ENCODE measurements at places on chromosomes 5 and 9.

DNA sequence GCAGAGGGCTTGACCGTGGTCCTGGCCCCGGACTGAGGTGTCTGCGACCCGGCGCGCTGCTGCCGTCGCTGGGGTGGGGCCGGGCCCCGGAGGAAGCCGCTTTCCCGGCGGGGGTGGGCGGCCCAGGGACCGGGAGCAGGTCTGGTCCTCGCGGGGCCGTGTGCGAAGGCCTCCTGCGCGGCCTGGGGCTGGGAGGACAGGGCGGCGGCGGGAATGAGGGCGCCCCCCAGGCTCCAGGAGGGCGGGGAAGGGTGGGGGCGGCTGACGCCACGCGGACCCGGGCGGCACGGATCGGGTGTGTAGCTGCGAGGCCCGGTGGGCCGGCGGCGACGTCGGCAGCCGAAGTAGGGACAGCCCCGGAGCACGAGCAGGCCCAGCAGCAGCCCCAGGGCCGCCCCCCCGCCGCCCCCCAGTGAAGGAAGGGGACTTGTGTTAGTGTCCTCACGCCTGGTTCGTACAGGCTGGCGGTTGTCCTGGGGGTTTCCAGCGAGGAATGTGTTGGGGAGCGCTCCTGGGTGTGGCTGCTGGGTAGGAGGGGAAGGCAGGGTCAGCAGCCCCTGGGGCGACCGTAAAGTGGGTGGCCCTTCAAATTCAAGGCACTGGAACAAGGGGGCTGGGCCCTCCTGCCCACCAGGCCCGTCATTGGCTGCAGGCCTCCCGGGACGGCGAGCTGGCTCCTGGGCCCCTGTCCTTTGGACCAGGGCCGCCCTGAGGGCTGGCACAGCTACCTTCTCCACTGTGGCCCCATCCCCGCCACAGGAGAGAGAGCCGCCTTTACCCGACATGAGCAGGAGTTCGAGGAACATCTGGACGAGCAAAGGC is 597 bp upstream of the TMEM250 start:
- DNase-seq: no peak

- no peak for DNase-seq
These were observed 197.4 kb upstream of the ISL1 start for GRCh38 chr5:51185850-51186329.

GRCh38 chr5:31702712-31703111 is 63.8 kb downstream of the PDZD2 start:
- DNase-seq: no peak

- DNase-seq: no peak
These were observed 249.9 kb downstream of the FSTL4 start for GRCh38 chr5:133362438-133362837.

DNA sequence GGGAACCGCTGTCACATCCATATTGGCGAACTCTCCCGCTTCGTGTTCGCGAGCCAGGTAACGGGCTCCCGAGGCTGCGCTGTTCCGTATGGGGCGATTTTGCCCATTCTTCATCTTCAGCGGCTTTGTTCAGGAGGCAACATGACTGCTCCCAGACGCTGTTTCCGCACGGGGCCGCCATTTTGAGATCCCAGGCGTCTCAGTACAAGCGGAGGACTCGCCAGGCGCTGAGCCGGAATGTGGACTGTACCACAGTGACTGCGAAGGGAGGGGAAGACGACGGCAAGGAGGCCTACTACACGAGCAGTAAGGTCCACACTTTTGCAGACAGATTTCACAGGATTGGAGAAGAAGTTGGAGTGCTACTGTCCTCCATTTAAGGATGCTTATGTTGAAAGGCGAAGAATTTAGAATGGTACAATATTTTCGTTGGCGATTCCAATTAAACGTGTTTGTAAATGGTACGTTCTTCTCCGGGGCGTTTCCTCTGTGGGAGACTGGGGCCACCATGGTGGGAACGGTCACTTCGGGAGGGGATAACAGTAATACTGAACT is 41.6 kb upstream of the ZNF300 start:
- DNase-seq: no peak

GRCh38 chr5:158978061-158978460 is 121.7 kb downstream of the EBF1 start:
- no peak for DNase-seq

GRCh38 chr9:10173561-10173960 is 439.2 kb downstream of the PTPRD start:
- DNase-seq: no peak

DNA sequence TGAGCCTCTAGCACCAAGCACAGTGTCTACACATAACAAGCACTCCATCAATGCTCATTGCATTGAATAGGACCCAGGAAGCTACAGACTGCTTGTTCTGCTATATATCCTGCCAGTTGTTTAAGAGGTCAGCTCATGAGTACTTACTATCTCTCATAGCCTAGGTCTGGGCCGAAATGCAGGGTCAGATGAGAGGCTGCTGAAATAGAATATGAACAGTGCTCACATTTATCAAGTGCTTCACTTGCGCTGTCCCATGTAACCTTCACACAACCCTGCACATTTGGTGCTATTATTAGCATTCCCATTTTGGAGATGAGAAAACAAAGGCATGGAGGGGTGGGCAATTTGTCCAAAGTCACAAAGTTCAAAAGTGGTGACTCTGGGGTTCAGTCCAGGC is 153.6 kb downstream of the FGF18 start:
- DNase-seq: no peak

DNA sequence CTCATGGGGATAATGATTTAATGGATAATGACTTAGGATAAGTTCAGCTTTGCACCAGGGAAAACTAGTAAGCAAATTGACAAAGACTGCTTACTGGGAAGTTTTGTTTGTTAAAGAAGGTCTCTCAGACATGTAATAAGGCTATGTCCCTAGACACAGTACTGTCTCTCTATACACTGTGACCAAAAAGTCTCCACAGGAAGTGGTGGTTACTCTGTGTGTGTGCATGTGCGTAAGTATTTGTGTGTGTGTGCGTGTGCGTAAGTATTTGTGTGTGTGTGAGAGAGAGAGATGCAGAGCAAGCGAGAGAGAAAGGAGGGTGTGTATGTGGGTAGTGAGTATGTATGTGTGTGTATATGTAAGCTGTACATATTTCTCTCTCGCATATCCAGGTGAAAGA is 229.6 kb downstream of the GLIS3 start:
- DNase-seq: no peak

Data from A549 (cell line).